Neural crest cell (in vitro differentiated cells): ENCODE measurements at places on chromosomes 7 and 10.

GRCh38 chr10:31359979-31360378 is 41.0 kb downstream of the ZEB1 start:
- no peak for DNase-seq

GRCh38 chr7:143892527-143893300 is 9.3 kb downstream of the TCAF1 start:
- DNase-seq: no peak

DNA sequence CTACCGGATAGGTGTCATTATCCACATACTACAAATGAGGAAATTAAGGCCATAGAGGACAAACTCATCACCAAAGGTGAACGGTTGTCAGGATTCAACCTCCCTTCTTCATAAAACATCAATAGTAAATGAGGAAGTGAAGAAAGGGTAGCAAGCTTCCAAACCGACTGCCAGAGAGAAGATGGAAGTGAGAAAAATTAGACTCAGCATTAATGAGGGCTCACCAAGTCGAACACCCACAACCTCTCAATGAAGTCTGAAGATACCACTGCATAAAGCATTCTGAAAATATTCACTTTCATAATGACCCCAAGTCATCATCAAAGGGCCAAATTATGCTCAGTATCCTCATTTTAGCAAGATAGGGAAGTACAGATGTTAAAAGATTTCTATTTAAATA is 29.6 kb downstream of the ABCB4 start:
- no peak for DNase-seq

DNA sequence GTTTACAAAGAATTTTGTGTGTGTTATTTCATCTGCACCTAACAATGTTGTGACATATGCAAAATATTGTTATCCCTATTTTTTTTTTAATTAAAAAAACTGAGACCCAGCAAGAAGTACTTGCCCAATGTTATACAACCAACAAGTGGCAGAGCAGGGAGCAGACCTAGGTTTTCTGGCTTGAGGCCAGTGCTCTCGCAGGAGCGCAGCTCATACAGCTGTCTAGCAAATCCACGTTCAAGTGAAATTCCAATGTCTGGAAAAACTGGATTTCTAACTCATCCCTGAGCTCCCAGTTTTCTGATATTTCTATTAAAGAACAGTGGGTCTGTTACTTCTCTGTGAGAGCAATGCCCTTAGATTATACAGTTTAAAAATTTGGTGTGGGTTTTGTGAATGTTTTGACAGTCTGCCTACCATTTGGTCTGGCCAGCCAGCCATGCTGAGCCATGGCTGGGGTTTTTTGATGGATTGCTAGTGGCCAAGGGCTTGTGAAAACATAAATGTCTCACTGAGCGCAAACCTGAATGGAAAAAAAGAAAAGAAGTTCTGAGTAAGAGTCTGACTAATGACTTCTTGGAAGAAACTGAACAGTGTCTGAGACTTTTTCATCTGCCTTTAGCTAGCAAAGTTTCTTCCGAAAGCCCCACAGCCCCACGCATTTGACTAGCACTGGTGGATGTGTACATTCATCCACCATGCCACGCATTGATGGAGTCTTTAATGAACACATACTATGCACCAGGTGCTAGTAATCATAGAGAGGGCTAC is 15.4 kb upstream of the PRF1 start:
- DNase-seq: no peak

GRCh38 chr10:103911021-103911459 is 6.9 kb downstream of the STN1 start:
- no peak for DNase-seq

GRCh38 chr10:23157691-23158369 is 34.3 kb upstream of the PTF1A start:
- no peak for DNase-seq

- no peak for DNase-seq
Measured at GRCh38 chr7:53768186-53768585, 732.8 kb downstream of the POM121L12 start.

GRCh38 chr7:77308792-77309191 is 107.4 kb downstream of the GSAP start:
- DNase-seq: no peak

- no peak for DNase-seq
Measured at GRCh38 chr10:25912866-25913265, 21.2 kb upstream of the MYO3A start.

- no peak for DNase-seq
Measured at GRCh38 chr7:87712571-87712970, 84.4 kb downstream of the RUNDC3B start.

DNA sequence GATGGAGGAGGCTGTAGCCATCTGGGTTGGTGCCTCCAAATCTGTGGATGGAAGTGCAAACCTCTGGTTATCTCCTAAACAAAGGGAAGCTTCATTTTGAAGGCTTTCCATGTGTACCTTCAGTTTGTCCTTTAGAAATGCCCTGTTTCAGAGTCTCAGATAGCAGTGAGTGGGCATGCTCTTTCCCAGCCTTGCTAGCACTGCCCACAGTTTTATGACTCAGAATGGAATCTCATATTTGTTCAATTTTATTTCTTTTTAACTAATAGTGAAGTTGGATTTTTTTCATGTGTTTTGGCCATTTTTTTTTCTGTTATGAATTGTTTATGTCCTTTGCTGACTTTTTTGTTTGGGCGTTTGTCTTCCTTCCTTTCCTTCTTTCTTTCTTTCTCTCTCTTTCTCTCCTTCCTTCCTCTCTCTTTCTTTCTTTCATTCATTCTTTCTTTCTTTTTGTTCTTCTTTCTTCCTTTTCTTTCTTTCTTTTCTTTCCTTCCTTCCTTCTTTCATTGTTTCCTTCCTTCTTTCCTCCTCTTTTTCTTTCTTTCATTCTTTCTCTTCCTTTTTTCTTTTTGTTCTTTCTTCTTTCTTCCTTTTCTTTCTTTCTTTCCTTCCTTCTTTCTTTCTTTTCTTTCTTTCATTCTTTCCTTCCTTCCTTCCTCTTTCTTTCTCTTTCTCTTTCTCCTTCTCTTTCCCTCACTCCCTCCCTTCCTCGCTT is 25.6 kb downstream of the PRF1 start:
- no peak for DNase-seq

DNA sequence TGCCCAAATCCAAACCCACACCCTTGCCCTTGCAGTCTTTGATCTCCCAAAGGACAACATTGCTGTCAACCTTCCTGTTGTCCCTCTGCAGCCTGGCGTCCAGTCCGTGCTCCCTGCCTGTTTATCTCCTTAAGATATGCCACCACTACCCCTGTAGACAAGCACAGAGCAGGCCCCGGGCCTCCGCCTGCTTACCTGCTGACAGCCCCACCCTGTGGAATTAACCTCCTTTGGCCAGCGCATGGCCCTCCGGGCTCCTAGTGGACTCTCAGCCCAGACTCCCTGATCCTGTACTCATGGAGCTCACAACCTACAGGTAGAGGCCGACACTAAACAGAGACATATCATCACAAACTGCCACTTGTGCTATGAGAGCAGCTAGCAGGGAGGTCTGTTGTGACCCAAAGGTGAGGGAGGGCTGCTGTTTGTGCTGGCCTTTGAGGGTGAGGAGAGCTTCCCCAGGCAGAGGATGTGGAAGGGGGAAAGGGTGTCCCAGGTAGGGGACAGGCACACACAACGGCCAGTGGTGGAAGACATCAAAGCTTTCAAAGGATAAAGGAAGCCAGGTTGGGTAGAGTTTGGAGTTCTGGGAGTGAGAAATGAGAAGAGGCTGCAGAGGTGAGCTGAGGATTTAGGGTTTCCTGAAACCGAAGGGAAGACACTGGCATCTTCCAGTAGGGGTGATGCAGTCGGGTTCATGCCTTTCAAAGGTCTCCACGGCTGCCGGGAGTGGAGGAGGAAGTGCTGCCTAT is 174.5 kb upstream of the ZMIZ1 start:
- no peak for DNase-seq

- DNase-seq: no peak
Measured at GRCh38 chr10:91883549-91884444, 25.5 kb downstream of the FGFBP3 start.
